ENCODE measurements at places on chromosomes 7 and 10.
A peak's percentile ranks its signal among the peaks of the same experiment; 100 is the strongest.

- DNase-seq, result no peak
Measured at GRCh38 chr7:20327055-20327454, 3.6 kb upstream of the ITGB8 start.

- no peak for DNase-seq
Measured at GRCh38 chr7:3915337-3915878, 614.4 kb downstream of the SDK1 start.

- DNase-seq, result no peak
Measured at GRCh38 chr10:31677195-31678138, 251.2 kb downstream of the ARHGAP12 start.

DNA sequence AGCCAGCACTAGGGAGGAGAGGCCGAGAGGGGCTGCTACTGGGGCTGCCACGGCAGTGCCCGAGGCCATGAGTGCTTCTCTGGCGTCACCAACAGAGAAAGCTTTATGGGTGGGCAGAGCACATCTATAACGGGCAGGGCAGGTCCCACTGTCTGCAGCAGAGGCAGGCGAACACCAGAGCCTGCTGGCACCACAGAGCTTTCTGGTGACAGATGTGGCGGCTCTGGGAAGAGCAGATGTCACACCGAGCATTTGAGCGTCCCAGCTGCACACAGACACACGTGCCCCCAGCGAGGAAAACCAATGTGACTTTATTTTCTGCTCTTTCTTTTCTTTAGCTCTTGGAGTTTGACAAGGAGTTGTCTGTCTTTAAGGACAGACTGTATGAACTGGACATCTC lies 20.5 kb downstream of the NKX6-2 start:
- DNase-seq, result no peak

- no peak for DNase-seq
Measured at GRCh38 chr7:116598861-116599260, 73.1 kb upstream of the MET start.

DNA sequence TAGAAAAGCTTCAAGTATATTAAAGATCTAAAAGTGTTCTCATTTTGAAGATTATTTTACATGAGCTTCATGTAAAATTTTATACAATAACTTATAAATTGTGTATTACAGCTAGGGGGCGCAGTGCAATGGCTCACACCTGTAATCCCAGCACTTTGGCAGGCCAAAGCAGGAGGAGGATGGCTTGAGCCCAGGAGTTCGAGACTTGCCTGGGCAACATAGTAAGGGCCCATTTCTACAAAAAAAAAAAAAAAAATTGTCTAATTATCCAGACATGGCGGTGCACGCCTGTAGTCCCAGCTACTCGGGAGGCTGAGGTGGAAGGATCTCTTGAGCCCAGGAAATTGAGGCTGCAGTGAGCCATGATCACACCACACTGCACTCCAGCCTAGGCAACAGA lies 16.6 kb downstream of the ACBD5 start:
- peak; percentile 38 for DNase-seq

GRCh38 chr7:17985473-17986239 lies 42.0 kb downstream of the PRPS1L1 start:
- DNase-seq, result no peak

GRCh38 chr10:112148331-112148730 lies 35.2 kb downstream of the GPAM start:
- no peak for DNase-seq

- DNase-seq, result no peak
Measured at GRCh38 chr7:2934984-2935740, 91.1 kb upstream of the GNA12 start.

- no peak for DNase-seq
Measured at GRCh38 chr10:3872712-3873329, 87.8 kb upstream of the KLF6 start.

- no peak for DNase-seq
Measured at GRCh38 chr7:22039670-22040069, 94.0 kb upstream of the CDCA7L start.

DNA sequence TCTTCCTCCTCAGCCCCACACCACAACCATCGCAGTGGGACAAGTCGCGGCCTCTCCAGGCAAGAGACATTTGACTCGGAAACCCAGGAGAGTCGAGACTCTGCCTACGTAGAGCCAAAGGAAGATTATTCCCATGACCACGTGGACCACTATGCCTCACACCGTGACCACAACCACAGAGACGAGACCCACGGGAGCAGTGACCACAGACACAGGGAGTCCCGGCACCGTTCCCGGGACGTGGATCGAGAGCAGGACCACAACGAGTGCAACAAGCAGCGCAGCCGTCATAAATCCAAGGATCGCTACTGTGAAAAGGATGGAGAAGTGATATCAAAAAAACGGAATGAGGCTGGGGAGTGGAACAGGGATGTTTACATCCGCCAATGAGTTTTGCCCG lies 112.1 kb downstream of the NSUN6 start:
- DNase-seq, result no peak

DNA sequence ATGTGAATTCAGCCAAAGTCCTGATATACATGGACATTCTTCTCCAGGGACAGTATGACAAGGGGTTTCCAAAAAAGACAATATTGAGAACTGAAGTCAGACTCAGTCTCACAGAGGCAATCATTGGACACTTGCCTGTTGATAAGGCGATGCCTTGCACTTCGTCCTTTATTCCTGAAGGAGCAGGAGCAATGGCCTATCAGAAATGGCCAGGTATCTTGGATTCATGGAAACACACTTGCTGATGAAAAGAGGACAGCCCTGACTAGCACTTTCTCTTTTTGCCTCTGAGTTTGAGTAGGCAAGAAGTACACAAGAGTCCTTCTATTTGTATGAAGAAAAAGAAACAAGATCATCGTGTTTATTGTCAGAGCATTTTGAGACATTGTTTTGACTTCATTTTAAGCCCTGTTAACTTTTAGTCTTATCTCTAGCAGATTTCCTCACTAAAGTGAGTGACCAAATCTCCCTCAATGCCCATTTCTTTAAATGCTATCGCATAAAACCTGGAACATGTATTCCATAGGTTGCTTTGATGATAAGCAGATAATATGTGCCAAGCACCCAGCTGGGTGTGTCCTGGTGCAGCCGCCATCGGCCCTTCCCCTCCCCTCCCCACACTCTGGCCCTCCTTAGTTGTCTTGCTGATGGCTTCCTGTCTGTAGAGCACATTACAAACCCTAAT lies 26.6 kb downstream of the ST8SIA6 start:
- no peak for DNase-seq

DNA sequence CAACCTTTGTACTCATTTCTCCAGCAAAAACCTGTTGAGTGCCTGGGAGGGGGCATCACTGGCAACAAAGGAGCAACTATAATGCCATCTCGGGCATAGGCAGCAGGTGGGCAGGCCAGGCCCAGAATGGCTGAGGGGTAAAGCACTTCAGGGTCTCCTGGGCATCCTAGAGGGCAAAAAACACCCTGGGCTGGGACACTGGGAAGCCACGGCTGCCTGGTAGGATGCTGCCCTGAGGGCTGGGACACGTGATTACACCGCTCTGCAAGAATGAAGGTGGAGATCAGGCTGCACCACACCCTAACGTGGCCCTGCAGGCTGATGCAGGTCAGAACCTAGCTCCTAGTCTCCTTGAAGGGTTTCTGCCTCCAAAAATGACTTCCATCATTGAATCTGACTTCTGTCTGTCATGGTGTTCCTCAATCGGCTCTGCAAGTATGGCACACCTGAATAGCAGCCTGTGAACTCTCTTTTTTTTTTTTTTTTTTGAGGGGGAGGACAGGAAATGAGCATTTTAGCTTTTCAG lies 4.5 kb upstream of the TRAPPC14 start:
- no peak for DNase-seq
